Activated T-helper 1 cell treated with Interleukin-2 at 50 U/mL for 16 hours (primary cell): ENCODE measurements at places on chromosomes 11 and 22.

- DNase-seq = no peak
Measured at GRCh38 chr22:48866906-48867681, 960.6 kb downstream of the BRD1 start.

GRCh38 chr11:58564231-58564630, 11.4 kb downstream of the LPXN start:
- DNase-seq = no peak

- DNase-seq = peak; percentile 38
Measured at GRCh38 chr22:31248138-31248745, 36.1 kb downstream of the LIMK2 start.

- DNase-seq = no peak
Measured at GRCh38 chr22:43411869-43412807, at the start of gene MPPED1. Gene MPPED1 (plus strand): TSS chr22:43412014. CDS start chr22:43424986, 12,972 bp downstream.

DNA sequence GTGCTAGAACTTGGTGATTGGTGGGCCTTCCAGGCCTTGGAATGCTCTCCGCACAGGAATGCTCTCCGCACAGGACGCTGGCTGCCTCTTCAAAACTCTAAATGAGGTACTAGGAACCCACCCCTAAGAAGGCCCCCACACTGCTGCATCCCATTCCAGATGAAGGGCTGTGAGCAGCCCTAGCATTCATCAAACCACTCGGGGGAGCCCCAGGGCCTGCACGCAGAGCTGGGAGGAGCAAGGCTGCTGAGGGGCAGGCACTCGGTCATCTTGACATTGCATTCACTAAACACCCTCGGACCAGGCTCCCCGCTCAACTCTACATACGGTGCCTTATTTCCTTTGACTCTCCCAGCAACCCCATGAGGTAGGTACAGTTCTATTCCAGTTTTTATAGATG, 49.2 kb upstream of the EMID1 start:
- no peak for DNase-seq

DNA sequence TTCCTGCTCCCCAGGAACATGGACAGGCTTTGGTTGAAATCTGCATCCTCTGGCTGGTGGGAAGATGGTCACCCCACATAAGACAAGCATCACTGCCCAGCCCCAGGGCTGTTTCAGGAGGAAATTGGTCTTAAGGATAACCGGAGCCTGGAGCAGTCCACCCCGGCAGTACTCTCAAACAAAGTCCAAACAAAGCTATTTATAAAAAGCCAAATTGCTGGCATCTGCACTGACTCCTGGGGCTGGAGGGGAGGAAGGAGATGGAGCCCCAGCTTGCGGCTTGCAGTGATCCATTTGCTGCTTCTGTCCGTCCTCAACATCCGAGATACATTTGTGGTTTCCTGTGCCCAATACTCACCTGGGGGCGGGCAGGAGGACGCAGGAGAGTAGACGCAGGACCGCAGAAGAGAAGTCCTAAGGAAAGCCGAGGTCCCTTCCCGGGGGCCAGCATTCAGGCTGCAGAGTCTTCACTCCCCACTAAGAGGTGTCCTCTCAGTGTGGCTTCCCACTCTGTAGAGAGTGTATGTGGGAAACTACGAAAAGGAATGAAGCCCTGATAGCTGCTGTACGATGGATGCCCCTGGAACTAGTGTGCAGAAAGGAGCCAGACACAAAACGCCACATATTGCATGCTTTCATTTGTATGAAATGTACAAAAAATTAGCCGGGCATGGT, 107.3 kb upstream of the FGF3 start:
- no peak for DNase-seq

GRCh38 chr11:30991802-30992512, 377.6 kb downstream of the DCDC1 start:
- no peak for DNase-seq

DNA sequence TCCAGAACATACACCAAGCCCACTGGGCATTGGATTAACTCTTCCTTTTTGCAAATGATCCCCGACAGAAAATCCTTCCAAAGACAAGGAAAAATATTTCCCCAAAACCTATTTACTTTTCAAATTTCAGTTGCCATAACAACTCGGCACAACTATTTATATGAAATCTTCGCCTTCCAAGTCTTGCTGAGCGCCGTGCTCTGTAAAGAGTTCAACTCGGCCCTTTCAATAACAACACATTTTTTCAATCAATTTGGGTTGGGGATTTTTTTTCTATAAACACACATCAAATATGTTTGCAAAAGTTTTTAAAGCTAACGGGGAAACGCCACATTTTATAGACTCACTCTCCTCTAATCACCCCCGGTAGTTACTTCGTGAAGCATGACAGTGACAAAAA, 333.8 kb downstream of the MN1 start:
- no peak for DNase-seq

DNA sequence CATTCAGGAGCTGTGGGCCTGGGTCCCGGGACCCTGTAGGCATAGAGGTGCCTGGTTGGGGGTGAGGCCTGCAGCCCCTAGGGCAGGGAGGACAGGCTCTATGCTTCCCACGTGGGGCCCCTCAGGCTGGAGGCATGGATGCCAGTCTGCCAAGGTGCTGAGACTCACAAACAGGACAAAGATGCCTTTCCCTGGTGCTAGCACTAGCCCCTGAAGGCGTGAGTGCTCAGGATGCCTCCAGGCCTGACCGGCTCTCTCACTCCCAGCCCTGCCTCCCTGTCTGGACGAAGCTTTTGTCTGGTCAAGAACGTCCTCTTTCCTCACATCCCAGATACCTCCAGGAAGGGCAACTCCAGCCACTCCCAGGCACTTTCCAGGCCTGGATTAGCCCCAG, 2.1 kb downstream of the CDC42BPG start:
- no peak for DNase-seq

DNA sequence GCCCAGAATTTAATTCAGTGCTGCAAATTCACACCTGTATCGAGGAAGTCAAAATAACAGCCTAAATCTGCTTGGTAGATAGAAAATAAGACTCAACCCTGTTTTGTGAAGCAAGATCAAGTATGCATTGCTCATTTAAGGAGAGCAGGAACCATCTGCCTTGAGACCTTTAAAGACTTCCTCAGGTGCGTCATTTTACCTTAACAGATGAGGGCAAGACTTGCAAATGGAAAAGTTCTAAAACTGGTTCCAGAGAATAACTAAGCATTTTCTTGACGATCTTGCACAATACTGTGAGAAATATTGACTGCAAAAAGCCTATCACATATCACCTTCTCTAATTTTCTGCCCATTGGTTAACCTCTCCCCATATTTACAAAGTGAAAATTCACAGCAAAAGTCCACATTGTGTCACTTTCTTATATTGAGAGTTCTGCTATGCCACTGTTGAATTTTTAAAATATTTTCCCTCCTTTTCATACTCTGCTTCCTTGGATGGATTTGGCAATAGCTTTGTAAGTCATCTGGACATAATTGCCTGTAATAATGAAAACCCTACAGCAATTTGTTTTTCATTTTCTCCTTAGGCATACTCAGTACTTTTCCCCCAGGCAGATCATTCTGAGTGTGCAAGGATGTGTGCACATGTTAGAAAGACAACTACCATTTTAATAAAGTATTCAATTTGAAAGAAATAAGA, 234.2 kb downstream of the AASDHPPT start:
- no peak for DNase-seq

- DNase-seq = no peak
Measured at GRCh38 chr11:30535818-30536217, 50.3 kb downstream of the MPPED2 start.

GRCh38 chr11:87726506-87726905, 448.7 kb downstream of the RAB38 start:
- DNase-seq = no peak

- DNase-seq = no peak
Measured at GRCh38 chr22:19307872-19308271, 16.4 kb upstream of the CLTCL1 start.

GRCh38 chr22:37186997-37187522, 987 bp downstream of the C1QTNF6 start:
- no peak for DNase-seq

DNA sequence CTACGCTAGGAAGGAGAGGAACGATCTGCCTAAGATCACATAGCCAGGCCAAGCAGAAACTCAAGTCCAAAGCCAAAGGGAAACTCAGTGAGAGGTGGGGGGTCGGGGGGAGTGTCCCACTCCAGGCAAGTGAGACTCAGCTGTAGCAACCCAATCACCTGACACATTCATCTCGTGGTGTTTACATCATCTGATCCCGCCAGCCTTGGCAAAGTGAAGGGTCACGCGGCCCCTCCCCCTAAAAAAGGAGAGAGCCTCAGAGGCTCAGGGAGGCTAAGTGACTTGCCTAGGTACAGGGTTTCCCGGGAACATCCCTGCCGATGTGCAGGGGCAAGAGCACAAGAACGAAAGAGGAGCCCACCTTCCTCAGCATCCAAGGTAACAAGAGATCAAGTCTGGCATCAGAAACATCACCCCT, 21.5 kb downstream of the MYH9 start:
- no peak for DNase-seq

- DNase-seq = no peak
Measured at GRCh38 chr11:124801636-124802312, 1.6 kb upstream of the MSANTD2 start.

DNA sequence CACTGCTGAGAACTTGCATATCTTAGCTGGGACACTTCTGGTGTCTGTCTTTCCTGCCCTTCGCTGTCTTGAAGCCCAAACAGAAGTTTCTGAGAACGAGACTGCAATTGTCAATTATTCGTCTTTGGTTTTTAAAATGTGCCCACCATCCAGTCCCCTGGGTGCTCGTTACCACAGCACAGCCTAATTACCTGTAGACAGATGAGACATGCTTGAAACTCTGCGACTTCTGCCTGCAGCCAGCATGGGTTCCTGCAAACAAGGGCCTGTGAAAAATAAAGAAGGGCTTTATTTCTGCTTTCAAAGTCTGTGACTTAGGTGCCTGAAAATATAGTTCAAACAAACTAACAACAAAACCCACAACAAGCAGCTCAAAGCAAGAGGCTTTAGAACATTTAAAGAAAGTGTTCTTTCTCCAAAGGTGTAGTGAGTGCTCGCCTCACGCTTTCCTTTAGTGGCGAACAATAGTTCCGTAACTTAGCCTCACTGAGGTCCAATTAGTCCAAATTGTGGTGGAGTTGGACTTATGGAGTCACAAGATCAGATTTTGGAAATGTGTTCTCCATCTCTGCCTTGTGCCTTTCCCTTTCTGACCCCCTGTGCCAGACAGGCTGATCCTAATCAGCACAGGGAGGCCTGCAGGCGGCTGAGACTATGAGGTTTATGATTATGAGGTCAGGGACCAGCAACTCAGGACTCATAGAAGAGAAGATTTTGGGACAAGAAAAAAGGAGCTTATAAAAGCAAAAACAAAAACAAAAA, 20.4 kb upstream of the GRAMD1B start:
- no peak for DNase-seq

DNA sequence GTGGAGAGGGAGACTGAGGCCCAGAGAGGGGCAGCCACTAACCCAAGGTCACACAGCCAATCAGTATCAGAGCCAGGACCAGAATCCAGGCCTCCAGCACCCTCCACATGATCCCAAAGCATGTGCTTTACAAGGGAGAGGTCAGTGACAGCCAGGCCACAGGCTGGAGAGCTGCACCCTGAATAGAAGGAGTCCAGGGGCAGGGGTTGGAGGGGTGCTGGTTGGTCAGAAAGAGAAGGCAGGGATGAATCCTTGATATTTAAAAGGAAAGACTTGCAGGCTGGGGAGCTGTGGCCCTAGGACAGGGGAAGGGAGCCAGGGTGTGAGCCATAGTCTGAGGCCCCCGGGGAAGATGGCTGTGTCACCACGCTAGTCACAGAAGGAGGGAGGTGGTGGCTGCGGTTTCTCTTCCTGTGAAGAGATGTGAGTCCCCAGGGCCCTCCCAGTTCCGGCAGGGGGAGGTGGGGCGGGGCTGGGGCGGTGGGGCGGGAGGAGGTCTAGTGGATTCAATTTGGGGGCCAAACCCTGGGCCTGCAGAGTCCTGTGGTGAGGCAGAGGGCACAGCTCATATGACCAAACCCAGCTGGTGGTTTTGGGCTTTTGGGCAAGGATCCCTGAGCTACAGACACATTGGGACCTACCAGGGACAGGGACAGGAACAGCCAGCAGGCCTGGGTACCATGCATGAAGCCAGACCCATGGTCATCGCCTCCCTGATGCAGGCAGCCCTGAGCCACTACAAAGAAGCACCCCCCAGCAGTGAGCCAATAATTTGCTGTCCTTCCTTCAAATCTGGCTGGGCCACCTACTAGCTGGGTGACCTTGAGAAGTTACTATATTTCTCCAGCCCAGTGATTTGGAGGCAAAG, 14.0 kb downstream of the RAC2 start:
- DNase-seq = peak; percentile 87

- no peak for DNase-seq
Measured at GRCh38 chr11:10857459-10857708, 469 bp downstream of the ZBED5 start.

- DNase-seq = no peak
Measured at GRCh38 chr11:61636676-61637075, 43.5 kb upstream of the DAGLA start.

GRCh38 chr22:38737302-38738060, 18.3 kb downstream of the SUN2 start:
- DNase-seq = no peak

GRCh38 chr11:44165432-44165831, 70.0 kb downstream of the EXT2 start:
- no peak for DNase-seq

GRCh38 chr11:96311120-96311568, 31.9 kb downstream of the MAML2 start:
- DNase-seq = no peak

- DNase-seq = no peak
Measured at GRCh38 chr11:72784662-72785061, 9.2 kb downstream of the STARD10 start.

DNA sequence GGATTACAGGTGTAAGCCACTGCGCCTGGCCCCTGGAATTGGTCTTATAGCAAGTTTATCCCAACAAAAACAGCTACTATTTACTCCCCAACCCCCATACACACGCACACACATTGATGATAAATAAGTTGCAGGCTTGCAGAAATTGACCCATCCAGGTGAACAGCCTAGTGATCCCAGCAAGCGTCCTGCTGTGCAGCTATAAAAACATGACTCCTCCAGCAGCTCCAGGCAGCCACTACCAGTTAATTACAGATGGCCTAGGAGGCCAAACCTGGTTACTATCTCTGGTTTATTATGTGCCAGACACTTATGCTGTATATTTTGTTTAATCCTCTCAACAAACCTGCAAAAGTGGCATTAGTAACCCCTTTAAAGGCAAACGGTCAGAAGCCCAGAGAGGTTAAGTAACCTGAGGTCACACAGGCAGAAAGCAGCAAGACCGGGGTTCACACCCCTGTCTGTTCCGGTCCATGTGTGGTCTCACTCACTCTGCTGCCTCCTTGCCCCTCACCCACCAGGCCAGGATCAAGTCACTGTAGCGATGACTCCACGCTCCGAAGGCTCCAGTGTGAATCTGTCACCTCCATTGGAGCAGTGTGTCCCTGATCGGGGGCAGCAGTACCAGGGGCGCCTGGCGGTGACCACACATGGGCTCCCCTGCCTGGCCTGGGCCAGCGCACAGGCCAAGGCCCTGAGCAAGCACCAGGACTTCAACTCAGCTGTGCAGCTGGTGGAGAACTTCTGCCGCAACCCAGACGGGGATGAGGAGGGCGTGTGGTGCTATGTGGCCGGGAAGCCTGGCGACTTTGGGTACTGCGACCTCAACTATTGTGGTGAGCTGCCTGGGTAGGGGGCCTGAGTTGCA, 6.6 kb downstream of the F2 start:
- DNase-seq = no peak

- DNase-seq = no peak
Measured at GRCh38 chr22:43100225-43100624, 10.3 kb upstream of the BIK start.

GRCh38 chr22:27642104-27642800, 159.3 kb downstream of the MN1 start:
- no peak for DNase-seq

- no peak for DNase-seq
Measured at GRCh38 chr11:62421996-62422395, 3.2 kb downstream of the SCGB1A1 start.

GRCh38 chr11:3824714-3825472, 15.9 kb downstream of the RHOG start:
- peak; percentile 62 for DNase-seq
